ENCODE measurements at places on chromosomes 2 and 18.

DNA sequence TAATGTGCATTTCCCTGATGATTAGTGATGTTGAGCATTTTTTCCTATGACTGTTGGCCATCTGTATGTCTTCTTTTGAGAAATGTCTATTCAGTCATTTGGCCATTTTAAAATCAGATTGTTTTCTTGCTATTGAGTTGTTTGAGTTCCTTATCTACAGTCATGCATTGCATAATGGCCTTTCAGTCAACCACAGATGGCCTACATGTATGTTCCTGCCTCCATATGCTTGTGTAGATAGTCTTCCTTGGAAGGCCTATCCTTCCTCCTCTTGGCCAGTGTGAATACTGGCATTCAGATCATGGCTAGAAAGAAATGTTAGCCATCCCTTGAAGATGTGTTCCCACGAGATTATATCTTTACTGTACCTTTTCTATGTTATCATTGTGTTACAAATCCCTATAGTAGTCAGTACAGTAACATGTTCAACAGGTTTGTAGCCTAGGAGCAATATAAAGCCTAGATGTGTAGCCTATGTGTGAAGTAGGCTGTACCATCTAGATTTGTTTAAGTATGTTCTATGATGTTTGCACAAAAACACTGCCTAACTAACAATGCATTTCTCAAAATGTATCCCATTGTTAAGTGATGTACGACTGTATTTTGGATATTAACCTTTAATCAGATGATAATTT is 65.6 kb upstream of the CD302 start:
- DNase-seq: no peak

GRCh38 chr18:48868468-48869466 is 82.0 kb downstream of the SMAD7 start:
- DNase-seq: no peak

- DNase-seq: no peak
Measured at GRCh38 chr2:55865096-55865835, 58.3 kb downstream of the EFEMP1 start.

- no peak for DNase-seq
Measured at GRCh38 chr2:1972948-1973347, 228.6 kb upstream of the PXDN start.

GRCh38 chr18:6564950-6565814 is 150.5 kb upstream of the L3MBTL4 start:
- DNase-seq: no peak

DNA sequence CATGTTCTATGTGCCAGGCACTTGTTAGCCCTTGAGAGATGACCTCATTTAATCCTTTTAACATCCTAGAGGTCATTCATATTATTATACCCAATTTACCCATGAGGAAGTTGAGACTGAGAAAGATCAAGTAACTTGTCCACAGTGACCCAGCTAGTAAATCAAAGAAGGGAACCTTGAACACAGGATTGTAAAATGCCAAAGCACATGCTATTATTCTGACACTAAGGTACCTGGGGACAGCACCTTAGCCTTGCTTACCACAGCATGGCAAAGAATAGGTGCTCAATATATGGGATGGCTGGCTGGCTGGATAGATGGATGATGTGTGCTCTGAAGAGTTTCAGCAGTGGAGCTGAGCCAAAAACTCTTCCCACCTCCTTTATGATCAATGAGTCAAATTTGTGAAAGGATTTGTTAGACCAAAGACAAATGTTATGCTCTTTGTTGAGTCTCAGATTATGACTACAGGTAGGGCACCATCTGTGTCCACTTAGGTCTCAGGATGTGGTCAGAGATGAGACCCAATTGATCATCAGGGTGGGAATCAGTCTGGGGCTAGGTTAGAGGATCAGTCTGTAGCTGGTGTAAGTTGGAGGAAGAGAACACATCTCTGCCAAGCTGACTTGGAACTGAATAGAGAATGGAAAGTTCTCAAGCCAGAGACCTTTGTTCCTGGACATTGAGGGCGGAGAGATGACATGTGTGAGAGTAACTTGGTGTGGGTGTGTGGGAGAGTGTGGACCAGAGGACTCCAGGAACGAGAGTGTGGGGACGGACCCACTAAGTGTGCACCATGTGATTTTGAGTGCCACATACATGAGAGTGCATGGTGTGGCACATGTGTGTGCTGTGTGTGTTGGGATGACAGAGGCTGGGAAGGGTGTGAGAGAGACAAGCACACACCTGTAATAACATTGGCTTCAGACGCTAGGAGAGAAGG is 16.3 kb upstream of the PKDCC start:
- no peak for DNase-seq

DNA sequence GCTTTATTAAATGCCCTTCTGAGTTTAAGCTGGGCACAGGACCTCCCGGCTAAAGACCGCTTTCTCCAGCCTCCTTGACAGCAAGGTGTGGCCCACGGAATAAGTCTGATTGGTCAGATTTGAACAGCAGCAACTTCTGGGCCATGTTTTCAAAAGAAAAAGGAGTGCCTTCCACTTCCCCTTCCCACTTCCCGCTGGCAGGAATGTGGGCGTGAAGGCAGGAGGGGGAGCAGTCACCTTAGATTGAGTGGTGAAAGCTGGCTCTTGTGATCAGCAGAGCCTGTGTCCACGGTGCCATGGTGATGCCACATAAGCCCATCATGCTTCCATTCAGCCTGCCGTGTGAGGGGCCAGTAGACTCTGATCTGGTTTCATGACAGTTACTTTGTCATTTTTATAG is 136.6 kb upstream of the GLI2 start:
- no peak for DNase-seq

DNA sequence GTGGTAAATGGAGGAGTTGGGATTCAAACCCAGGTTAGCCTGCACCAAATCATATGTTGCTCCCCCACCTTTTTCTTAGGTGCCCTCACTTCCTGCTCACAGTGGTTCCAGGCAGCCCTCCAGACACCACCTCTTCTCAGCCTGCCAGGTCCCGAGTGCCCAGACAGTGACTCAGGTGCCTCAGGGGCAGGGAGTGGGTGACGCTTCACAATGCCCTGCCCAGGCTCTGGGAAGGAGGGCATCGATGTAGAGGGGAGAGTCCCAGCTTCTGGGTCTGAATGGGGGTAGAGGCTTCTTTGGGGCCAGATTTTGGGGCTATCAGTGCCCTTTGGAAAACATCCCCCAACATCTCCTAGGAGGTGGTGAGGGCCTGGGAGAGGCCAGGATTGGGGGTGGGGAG is 5.2 kb upstream of the DNAJB2 start:
- no peak for DNase-seq

- no peak for DNase-seq
Measured at GRCh38 chr2:234285541-234285940, 211.3 kb downstream of the ARL4C start.

DNA sequence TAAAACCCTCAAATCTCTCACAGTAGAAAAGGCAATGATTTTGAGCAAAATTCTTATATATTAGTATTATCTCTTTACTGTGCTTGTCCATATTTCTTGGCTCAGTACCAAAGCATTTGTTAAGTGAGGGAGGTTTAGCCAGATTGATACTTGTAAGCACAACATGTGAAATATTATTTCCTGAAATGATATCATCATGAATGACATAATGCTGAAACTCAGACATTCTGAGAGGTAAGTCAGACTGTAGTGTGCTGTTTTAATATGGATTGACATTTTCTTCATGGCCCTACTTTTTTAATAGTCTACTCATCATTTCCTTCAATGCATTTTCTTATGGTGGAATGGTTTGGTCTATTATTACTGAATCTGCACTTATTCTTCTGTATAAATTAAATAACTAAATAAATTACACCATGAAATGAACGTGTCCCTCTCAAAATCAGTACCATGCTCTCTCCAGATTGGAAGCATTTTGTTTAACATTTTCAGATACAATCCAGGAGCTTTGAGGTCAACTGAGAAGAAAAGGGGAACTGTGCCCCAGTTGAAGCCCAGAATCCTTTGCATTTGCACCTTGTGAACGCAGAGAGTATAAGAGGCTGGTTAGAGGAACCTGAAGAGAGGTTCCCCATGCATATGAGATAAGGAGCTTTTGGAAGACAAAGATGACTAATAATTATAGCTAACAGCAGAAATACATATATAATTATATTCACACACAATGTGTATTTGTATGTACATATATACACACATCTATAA is 50.1 kb upstream of the CRACDL start:
- DNase-seq: no peak
